ENCODE measurements at places on chromosomes 6 and 20. TPM values are rescaled to one million over a fixed set of nuclear protein-coding genes. Genes with fewer than 3 reads are reported as not detected.

The OVOL2 gene
- not detected for total RNA-seq

The MAK gene
- 0.07 TPM for total RNA-seq

DNA sequence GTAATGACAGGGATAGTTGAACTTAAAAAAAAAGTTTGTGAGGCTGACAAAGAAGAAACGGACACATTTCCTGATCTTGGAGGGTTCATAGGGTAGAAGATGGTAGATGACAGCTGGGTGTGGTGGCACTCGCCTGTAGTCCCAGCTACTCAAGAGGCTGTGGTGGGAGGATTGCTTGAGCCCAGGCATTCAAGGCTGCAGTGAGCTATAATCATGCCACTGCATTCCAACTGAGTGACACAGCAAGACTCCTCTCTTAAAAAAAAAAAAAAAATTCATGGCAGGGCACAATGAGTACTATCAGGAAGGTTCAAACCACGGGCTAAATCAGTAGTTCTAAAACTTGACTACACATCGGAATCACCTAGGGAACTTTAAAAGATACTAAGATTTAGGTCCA, 2.0 kb upstream of the MICA start:
- no peak for DNase-seq

The FHL5 gene
- not detected for total RNA-seq

The COL21A1 gene
- not detected for total RNA-seq

The PNPLA1 gene
- total RNA-seq, result not detected

The HLA-DQA1 gene
- 5.2 TPM for total RNA-seq

DNA sequence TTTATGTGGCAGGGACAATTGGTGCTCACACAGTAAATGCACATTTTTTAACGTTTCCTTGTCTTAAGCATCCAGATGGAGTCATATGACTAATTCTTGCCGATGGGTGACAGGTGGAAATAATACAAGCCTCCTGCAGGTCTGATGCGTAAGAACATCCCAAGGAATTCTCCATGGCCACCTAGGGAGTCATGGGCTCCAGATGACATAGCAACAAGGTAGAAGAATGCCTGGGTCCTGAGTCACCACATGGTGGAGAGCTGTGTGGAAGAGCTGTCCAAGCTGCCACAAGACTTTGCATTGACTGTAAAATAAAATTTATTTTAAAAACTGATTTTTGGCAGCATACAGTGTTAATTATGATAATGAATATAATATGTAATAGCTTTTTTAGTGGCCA, 77.0 kb upstream of the MAP3K7 start:
- no peak for DNase-seq

DNA sequence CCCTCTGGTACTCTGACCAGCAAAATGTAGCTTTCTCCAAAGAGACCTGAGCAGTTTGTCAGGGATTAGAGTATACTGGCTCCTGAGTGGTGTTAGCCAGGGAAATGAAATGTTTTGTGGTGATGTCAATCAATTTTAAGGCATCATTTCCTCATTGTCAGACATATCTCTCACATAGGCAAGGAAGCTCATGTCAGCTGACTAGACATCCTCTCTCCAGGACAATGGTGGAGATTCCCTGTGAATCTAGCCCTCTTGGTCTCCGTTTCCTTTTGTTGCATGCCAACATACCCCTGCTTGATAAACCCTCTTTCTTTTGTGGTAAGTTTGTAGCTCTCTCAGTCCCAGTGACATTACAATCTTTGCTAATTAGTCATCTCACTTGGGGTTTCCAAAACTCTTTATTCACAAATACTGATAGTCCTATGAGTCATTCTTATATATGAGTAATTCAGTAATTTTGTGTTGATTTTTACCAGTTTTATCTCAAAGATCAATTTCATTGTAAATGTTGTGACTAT, 135.6 kb upstream of the PTPRK start:
- DNase-seq, result no peak

DNA sequence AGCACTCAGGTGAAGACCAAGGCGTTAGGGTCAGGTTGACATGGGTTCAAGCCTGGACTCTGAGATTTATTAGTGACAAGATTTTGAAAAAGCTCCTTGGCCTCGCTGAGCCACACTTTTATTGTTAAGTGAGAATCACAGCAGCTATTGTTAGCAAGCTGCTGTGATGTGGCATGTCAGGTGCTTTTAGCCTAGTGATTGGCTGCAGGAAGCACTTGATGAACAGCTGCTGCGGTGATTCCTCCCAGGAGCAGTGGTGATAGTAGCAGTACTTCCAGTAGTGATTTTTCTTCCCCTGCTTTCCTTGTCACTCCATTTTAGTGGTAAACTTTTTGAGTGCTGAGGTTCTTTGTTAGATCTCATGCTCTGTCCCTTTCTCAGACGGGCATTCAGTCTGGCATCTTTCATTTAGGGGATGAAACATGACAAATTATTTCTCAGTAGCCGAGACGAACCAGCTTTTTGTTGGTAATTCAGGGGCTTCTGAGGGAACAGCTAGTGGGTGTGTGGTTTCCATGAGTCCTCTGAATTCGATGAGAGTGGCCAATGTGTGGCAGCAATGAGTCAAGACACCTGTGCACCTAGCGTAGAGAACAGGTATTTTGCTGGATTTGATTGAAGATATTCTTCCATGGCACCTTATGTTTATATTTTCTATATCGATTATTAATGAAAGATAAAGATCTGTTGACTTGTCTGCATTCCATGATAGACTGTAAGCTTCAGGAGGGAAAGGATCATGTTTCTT, 696.7 kb downstream of the DHX35 start:
- DNase-seq, result no peak

DNA sequence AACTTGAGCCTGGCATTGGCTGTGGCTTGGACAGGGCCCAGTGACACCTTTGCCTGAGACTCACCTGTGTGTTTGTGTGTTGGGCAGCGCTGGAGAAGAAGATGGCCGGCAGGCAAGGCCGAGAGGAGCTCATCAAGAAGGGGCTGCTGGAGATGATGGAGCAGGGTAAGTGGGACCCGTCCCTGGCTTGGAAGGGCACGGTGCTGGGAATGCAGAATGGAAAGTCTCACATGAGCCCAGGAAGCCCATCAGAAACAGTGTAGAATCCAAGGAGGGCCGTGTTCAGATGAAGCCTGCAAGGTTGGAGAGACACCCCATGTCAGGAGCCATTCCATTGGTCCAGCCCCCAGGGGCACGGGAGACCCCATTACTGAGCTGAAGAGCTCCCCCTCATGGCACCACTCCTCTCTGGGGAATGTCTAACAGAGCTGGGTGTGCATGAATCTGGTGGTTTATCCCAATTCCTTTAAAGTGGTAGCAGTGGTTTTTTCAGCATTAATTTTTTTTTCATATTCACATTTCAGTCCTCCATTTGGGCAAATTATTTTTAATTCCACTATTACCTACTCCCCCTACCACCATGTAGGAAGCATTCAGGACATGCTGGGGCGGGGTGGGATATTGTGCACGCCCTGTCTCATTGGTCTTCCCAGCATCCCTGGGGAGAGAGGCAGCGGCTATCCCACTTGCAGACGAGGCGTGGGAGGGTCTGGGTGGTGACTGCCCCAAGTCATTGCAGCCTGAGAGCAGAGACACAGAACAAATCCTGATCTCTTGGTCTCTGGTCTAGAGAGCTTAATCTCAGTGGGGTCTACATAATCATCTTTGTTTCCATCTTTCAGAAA, 143.6 kb downstream of the PHACTR3 start:
- DNase-seq, result no peak

- DNase-seq, result no peak
Measured at GRCh38 chr6:40074306-40075055, 140.2 kb upstream of the MOCS1 start.

DNA sequence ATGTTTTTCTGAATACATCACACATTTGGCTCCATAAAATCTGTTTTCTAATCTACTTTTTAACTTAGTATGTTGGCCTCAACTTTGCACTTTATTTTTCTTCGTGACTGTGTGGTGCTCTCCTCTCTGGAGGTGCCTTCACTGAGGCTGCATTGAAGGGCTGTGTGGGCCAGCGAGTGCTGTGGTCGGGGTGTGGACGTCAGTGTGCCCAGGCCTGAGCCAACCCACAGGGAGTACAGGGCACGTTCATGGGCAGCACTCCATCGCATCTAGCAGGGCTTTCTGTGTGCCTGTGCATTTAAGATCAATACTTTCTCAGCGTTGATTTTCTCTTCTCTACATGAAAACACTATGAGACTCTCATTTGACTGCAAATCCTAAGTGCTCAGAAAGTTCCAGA, 37.8 kb downstream of the DACT2 start:
- DNase-seq, result no peak

GRCh38 chr6:47492355-47492754, 14.8 kb downstream of the CD2AP start:
- DNase-seq, result no peak

- DNase-seq, result no peak
Measured at GRCh38 chr6:159862103-159862502, 28.7 kb upstream of the MAS1 start.

- no peak for DNase-seq
Measured at GRCh38 chr6:24766680-24767462, 7.9 kb upstream of the GMNN start.

GRCh38 chr6:48401016-48401415, 290.0 kb upstream of the PTCHD4 start:
- no peak for DNase-seq

GRCh38 chr6:107871016-107871415, 46.9 kb upstream of the SCML4 start:
- DNase-seq, result no peak

The NKX2-4 gene
- total RNA-seq, result not detected

The KCNK15 gene
- not detected for total RNA-seq

DNA sequence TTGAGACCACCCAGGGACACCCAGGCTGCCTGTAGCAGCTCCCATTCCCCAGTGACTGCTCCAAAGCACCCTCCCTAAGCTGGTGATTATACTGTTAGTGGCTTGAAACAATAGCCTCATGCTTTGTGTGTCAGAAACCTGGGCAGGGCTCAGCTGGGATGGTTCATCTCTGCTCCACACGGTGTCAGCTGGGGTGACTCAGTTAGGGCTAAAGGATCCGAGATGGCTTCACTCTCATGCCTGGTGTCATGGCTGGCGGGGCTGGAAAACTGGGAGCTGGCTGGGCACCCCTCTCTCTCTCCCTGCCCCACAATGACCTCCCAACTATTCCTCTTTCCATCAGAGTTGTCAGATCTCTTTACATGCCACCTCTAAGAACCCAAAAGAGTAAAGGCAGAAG, 44.4 kb downstream of the ANKRD60 start:
- DNase-seq, result no peak

The PRR18 gene
- total RNA-seq, result not detected

All from activated CD4-positive, alpha-beta T cell treated with anti-CD3 and anti-CD28 coated beads, Interleukin-2, amount 10 ng/mL, durations not matched to agents 7 days and 5 days (primary cell).